ENCODE measurements at places on chromosomes 4 and X.

GRCh38 chr4:172830295-172830764, 338.3 kb upstream of the GALNT7 start:
- peak; percentile 5 for DNase-seq

DNA sequence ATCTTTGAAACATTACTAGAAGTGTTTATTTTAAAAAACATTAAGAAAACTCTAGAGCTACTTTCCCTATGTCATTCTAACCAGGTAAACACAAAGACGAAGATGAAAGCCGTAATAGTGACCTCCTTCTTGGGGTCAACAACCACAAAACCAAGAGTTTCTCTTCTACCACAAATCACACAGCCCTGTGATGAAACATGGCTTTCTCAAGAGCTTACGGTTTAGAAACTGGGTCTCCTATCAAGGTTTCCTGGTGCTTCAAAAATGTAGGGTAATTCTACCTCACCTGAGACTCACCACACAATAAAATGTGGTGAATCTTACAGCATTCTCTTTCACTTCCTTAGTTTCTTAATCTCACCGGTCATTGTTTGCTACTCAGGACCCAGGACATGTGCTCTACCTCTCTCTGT, 50.9 kb downstream of the CORIN start:
- DNase-seq = no peak

DNA sequence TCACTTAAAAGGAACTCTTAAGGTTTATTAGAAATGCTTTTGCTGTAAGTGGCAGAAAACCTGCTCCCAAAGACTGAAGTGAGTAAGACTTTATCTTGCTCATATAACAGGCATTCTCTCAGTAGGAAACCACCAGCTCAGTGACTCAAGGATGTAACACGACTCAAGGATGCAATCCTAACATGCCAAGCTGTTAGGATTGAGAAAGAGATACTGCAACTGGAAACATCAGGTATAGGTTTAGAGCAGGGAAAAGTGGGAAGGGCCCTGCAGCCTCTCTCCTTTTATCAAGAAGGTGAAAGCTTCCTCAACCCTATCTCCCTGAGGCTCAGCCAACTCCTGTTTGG, 11.9 kb upstream of the SLC9A7 start:
- peak; percentile 89 for DNase-seq

DNA sequence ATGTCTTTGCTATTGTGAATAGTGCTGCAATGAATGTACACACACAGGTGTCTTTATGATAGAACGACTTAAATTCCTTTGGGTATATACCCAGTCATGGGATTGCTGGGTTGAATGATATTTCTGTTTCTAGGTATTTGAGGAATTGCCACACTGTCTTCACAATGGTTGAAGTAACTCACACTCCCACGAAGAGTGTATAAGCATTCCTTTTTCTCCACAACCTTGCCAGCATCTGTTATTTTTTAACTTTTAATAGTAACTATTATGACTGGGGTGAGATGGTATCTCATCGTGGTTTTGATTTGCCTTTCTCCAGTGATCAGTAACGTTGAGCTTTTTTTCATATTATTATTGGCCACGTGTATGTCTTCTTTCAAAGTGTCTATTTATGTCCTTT, 17.6 kb upstream of the DCUN1D4 start:
- no peak for DNase-seq

- DNase-seq = no peak
Observed at GRCh38 chrX:85994228-85994627, 53.1 kb downstream of the CHM start.

DNA sequence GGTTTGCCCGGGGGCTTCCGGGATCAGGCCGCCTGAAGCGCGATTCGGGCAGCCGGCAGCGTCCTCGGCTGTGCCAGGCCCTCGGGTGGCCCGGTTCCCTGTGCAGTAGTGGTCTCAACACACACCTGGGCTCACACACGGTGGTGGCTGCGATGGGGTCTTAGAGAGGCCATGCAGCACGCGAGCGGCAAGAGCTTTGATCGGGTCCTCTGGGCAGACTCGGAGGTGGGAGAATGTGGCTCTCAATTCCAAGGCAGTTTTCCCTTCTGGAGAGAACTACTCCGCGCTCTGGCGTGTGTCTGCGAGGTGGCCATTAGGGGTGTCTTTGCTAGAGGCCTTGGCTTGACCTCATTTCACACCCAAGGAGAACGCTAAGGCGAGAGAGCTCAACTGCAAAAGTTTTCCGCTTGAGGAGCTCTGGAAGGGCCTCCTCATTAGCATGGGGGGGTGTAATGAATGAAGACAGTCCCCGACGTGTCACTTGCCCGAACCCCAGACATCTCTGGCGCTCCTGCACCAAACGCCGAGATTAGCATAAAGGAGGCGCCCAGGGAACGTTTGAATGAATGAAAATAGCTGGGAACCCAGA, 771 bp upstream of the RBPJ start:
- peak; percentile 54 for DNase-seq

DNA sequence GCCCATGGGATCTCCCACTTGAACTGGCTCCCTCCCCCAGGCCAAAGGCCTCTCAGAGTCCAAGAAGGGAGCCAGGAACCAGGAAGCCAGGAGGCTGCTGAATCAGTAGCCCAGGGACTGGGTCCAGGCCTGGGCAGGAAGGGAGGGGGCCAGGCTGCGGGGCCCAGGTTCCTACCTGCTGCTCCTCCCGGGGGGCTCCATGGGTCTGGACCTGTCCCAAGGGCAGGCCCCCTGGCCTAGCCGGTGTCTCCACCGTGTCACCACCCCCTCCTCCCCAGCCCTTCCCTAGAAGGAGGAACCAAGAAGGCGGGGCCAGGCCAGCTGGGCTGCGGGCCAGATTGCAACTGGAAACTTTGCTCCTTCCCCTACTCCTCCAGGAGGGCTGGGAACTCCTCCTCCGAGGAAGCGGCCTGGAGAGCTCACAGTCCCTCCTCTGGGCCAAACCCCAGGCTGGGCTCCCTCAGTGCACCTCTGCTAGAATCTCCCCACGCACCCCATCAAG, at the start of gene IQSEC2:
IQSEC2 (minus strand) TSS at position 264 of the 502 bp plus-strand sequence.
- DNase-seq = peak; percentile 73

- no peak for DNase-seq
Observed at GRCh38 chr4:123934096-123934495, 537.5 kb downstream of the SPRY1 start.

- no peak for DNase-seq
Observed at GRCh38 chr4:7352486-7352885, 82.2 kb downstream of the PSAPL1 start.

- DNase-seq = no peak
Observed at GRCh38 chr4:48100256-48100655, 33.8 kb downstream of the TXK start.

DNA sequence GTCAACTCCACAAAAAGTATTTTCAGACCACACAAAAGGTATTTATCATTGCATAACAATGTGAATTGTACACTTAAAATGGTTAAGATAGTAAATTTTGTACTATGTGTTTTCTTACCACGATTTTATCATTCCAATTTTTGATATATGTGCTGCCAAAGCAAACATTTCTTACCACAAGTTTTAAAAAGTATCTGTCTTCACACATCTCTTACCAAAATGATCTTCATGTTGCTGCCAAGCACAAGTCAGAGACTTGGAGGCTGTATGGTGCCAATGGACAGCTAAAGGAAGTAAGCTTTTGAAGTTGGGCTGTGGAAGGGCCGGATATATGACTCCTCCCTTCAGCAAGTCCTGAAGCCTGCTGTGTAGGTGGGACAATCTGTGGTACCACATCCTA, 67.9 kb downstream of the TMLHE start:
- DNase-seq = no peak

GRCh38 chr4:160143574-160143973, 1040.7 kb downstream of the RAPGEF2 start:
- peak; percentile 23 for DNase-seq

DNA sequence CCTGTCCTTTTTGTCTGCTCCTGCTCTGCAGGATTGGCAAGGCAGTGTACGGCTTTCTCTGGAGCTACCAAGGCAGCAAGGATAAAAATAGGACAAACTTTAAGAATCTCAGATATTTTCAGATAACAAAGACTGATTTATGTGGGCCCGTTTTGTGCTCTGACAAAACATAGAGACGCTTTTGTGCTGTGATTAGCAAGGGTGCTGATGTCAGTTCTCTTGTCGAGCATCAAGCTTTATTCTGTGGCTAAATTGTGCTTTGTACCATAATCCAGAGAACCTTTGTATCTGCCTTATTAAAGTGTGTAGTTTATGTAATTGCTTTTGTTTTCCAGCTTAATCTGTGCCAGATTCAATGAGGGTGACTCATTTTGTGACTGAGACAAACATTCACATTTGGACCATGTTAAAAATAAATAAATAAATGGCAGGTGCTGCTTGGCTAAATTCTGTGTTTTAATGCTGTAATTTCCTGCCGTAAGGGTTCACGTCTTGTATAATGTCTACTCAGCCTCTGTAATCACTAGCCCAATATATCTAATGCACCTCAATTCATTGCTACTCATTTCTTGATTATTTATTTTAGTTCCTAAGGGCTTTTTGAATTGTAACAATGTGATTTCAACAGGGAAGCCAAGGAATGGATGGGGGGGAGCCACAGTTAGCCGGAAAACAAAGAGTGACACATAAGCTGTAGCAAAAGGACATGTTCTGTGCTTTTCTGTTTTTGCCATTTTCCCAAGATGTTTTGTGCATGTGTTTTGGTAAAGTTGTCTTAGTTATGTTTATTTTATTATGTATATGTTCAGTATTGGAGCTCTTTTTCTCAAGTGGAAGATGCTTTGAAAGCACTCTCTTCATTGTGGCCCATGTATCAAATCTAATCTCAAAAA, 75.1 kb downstream of the GAB1 start:
- peak; percentile 9 for DNase-seq

GRCh38 chr4:160826339-160826679, 1337.5 kb downstream of the FSTL5 start:
- DNase-seq = peak; percentile 25

DNA sequence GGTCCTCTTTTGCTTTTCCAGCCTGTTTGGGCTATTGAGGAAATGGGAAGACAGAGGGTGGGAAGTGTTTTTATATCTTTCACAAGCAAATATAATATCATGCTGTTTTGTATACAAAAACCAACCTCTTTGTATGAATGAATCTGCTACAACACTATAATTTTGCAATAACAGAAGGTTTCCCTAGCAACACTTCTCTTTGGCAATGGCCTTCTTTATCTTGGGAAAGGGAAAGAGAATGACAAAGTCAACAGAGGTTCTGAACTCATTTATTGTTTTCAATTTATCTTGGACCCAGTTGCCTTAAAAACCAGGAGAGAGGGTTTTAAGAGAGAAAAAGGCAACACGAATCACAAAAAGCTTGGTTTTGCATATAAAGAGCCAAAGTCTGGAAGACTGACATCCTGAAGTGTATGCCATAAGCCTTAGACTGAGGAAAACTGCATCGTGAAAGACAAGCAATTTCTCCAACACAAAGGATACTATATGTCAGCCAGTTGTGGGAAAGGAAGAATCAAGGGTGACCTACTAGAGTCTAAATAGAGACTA, 121.8 kb upstream of the FAM241A start:
- DNase-seq = no peak

DNA sequence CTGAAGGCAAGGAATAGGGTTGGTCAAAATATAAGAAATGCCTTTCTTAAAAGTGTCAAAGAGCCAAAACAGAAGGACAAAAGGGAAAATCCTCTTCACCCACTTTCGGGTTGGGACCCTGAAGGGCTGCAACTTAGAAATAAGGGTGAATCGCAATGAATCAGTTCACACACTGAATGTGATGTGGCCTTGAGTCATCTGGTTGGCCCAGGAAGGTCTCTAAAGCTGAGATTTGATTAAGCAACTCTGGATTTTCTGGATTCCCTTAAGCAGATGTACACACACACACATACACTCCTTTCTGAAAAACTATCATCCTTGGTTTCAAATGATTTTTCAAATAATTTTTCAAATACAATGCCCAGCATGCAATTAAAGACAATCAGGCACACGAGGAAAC, 13.1 kb downstream of the TAB3 start:
- peak; percentile 88 for DNase-seq

DNA sequence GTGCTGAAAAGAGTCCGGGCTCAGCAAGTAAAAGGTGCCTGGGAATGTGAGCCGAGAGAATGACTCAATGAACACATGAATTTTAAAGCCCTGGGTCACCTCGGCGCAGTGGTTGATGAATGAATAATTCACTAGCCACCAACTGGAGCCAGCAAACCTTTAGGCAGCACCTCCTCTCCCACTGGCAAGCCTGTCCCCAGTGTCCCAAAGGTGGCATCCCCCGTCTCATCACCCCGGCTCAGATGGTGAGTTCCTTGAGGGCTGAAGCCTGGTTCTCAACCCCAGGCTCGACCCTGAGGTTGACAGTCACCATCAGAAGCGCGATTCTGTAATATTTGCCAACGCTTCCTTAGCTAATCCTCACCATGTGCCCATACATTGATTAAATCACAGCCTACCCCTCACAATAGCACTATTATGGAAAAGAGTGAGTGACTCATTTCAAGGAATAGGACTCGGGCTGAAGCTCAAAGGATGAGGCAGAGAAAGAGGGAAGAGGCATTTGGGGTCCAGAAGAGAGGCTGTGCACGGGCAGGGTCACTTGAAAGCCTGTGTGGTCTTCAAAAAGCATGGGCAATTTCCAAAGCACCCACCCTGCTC, 2.7 kb upstream of the CCNQ start:
- DNase-seq = no peak

DNA sequence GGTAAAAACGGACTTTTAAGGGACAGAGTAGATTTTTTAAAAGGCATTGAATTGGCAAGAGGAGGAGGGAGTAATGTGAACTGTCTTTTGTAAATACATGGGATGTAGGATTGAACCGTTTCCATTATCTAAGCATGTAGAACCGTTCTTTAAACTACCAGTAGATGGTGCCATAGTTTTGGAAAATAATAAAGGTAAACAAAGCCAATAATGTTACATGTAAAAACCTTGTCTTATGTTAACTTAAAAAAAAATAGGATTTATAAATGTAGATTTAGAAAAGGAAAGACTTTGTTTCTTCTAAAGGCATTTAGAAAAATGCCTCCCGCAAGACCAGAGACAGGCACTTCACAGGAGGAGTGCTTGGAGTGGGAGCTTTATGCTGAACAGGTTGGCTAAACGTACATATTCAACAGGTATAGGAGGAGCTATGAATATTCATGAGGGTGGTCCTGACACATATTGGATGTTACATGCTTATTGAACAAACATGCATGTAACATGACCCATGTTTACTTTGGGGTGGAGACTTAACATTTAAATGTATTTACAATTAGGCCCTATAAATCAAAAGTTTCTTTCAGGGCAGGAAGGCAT, 45.5 kb upstream of the FAM241A start:
- DNase-seq = peak; percentile 67

DNA sequence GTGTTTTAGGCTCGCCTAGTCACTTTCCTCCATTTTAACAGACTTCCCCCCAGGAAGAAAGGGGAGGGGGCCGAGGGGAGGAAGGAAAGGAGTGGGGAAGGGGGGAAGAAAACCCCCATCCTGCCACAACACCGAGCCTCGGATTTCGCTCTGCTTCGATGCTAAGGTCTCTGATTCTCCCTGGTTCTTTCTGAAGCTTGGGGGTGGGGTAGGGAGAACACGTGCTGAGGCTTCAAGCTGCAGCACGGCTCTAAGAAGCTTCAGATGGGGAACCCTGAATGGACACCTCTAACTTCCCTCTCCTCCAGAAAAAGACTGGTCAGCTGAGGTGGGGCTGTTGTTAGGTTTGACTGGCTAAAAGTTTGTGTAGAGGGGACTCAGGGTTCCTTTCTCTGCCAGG, 61.8 kb downstream of the RHOH start:
- DNase-seq = no peak

- no peak for DNase-seq
Observed at GRCh38 chr4:6561706-6562371, 13.2 kb upstream of the MAN2B2 start.

Data from epithelial cell of esophagus (primary cell).